GM12865 (cell line): ENCODE measurements at places on chromosomes 16 and 17.

- DNase-seq: no peak
Observed at GRCh38 chr17:55089256-55089655, 120.7 kb downstream of the STXBP4 start.

DNA sequence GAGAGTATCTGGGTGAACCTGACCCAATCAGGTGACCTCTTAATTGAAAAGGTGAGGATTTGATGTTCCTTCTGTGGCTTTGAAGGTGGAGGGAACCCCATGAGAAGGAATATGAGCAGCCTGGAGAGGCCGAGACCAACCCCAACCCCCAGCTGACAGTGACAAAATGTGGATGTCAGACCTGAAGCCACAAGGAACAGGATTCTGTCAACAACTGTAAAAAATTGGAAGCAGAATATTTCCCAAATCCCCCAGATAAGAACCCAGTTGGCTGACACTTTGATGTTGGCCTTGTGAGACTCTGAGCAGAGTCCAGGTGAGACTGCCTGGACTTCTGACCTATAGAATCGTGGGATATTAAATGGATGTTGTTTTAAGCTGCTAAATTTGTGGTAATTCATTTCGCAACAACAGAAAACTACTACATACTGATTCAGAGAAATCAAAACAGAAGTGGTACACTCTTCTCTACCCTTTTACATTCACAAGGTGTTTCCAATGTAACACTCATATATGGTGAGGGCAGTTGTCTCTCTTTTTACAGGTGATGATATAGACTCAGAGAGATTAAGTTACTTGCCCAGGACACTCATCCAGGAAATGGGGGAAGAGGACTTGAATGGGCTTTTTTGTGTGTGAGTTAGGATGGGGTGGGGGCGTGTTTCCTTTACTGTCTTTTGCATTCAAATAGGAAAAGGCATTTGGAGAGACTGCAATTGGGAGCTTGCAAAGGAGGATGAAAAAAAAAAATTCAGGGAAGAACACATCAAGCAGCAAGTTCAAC, 29.8 kb upstream of the SALL1 start:
- DNase-seq: no peak

- no peak for DNase-seq
Observed at GRCh38 chr17:62681061-62681938, 53.8 kb downstream of the MRC2 start.

- DNase-seq: peak; percentile 25
Observed at GRCh38 chr17:74512624-74513091, 18.6 kb downstream of the CD300LB start.

DNA sequence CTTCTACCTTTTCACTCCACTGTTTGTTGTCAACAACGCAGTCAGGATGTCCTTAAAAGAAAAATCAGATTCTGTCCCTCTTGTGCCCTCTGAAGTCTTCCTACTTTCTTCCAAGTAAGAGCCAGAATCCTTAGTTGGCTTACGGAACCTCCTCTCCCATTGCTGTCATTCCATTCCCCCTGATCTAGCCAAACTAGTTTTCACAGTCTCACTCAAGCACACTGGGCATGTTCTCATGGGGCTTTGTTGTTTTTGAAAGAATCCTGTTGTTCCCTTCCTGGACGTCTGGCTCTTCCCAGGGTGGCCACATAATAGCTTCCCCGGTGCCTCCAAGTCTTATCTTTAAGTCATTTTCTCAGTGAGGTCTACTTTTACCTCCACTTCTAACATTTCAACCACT, 158.6 kb upstream of the ELAC2 start:
- no peak for DNase-seq

GRCh38 chr16:88058136-88058535, 106.9 kb downstream of the BANP start:
- no peak for DNase-seq

- no peak for DNase-seq
Observed at GRCh38 chr17:28370035-28370743, at the start of gene VTN. Gene VTN (minus strand): TSS chr17:28370307. CDS start chr17:28370203, 104 bp downstream.

DNA sequence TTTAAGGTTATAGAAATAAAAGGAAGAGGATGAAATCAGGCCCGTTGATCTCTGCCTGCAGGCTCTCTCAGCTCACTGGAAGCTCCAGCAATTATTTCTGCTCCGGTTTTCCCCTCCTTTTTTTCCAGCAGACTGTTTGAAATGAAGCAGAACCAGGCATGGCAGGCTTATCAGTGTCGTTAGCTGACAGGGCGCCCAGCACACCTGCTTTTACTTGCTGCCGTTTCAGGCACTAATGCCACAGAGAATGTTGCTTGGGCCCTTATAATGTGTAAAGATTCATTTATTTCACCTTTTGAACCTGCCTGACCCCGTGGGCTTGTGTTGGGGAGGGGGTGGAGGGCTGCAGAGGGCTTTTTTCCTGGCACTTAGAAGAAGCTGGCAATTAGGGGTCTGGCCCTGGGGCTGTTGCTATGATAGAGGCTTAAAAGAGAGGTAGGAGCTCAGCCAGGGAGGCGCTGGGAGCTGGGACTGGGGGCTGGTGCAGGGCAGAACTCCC, 108.1 kb downstream of the IRX3 start:
- DNase-seq: no peak

DNA sequence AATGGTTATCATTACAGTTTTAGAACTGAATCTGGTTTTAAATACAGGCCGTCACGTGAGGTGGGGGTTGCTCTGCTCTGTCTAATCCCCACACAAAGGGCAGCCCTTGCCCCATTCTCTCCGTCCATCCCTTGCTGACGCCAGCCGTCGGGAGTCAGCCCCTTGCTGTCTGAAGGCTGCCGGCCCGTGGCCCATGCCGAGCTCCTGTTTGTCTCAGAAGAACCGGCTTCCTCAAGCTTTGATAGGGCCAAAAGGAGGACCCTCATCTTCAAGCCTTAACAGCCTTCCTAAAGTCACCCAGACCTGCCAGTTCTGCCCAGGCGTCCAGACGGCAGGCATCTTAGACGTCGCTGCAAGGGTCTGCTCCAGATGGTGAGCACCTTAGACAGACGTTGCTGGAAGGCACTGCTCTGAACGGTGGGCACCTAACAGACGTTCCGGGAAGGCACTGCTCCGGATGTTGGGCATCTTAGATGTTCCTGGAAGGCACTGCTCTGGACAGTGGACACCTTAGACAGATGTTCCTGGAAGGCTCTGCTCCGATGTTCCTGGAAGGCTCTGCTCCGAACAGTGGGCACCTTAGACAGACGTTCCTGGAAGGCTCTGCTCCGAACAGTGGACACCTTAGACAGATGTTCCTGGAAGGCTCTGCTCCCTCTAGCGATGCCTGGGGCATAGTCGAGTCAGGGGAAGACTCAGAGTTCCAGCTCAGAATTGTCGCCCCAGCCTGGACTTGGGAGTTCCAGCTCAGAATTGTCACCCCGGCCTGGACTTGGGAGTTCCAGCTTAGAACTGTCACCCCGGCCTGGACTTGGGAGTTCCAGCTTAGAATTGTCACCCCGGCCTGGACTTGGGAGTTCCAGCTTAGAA, 35.1 kb upstream of the CHMP6 start:
- DNase-seq: no peak

GRCh38 chr16:1333149-1333812, at the start of gene BAIAP3:
Gene BAIAP3 (plus strand): TSS chr16:1333645. CDS start chr16:1338550, 4,905 bp downstream.
- peak; percentile 52 for DNase-seq

- peak; percentile 83 for DNase-seq
Observed at GRCh38 chr16:75218256-75219076, at the start of gene CTRB1. Gene CTRB1 (plus strand): TSS chr16:75218988. CDS start chr16:75219008, 20 bp downstream.

DNA sequence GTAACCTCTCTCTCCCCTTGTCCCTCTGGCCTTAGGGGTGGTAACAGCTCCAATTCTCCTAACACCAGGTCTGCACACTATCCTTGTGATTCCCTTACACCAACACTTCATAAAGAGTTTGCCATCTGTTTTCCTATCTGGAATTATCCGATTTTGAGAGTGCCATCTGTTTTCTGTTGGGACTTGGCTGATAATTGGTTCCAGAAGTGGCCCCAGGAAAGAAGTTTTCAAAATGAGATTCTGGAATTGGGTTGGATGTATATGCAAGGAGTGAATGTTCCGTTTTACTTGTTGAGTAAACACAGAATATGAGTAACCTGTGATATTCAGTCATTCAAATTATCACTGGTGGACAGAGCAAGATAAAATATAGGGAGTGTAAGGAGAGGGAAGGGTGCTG, 134.1 kb upstream of the HS3ST3A1 start:
- no peak for DNase-seq

GRCh38 chr17:57313097-57313835, 56.9 kb downstream of the MSI2 start:
- no peak for DNase-seq

GRCh38 chr16:87496447-87496801, 3.6 kb upstream of the ZCCHC14 start:
- DNase-seq: peak; percentile 45

- no peak for DNase-seq
Observed at GRCh38 chr16:21081329-21081728, 69.3 kb downstream of the DNAH3 start.

DNA sequence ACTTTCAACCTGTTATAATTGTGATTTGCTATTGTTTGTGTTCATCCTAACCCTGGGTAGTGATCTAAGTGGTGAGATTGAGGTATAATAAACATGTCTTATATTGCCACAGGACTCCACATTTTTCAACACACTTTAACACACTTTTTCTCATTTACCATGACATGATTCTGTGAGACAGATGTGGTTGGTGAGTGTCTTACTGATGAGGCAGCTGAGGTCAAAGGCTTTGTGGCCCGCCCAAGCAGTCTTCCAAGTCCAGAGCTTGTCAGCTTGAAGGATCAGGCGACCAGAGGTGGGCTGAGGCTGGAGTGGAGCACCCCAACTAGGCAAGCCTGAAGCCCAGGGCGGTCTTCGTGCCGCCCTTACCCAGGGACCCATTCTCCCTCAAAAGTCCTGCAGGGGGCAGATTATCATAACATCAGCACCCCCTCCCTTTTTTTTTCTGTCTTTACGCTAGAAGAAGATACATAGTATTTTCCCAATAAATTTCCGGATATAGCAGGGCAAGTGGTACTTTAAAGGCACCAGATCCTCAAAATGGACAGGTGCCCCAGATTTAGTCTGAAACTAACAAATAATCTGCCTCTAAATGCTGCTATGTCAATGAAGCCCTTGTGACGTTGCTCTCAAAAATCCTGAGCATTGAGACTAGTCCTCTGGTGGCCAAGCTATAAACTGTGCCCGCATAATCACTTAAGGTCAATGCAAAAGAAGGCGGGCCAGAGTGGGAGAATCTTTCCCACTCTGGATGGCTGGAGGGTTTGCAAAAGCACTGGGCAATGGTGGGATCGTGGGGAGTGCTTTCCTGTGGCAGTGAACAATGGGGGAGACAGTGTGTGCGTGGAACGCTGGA, 21.1 kb downstream of the KCTD19 start:
- no peak for DNase-seq

GRCh38 chr17:51585514-51586104, 325.3 kb downstream of the UTP18 start:
- DNase-seq: peak; percentile 13

DNA sequence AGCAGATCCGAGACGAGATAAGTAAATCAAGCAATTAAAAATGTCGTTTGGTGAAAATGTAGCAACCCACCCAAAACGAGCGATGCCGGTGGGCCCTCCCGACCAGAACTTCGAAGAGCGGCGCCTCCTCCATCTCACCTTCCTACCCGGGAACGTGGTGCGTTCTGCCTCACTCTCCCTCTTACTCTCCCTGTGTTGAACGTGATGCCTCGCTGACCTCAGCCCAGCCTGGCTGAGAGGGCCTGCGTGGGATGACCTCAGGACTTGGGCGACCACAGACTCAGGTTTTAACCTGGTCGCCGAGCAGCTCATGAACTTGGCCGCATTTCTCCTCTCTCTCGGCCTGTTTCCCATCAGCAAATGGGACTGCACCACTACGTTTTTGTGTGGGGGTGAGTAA, 69.7 kb upstream of the RPL38 start:
- DNase-seq: no peak

GRCh38 chr16:12208341-12209035, 232.0 kb downstream of the SNX29 start:
- no peak for DNase-seq

DNA sequence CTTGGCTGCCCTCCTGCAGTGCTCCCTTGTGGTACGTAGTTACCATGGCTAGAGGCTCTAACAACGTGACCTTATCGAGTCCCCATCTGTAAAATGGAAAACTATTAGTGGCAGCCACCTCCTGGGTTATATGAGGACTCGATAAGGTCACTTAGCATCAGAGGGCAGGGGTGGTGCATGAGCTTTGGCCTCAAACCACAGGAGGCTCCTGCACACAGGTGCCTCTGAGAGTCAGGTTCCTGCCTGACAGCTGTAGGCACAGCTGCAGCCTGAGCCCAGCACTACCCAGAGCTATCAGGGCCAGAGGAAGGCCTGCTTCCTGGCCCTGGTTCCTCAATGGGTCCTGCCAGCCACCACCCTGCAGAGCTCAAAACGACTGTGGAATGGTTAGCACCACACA, 57.2 kb upstream of the SEC14L1 start:
- DNase-seq: peak; percentile 36

DNA sequence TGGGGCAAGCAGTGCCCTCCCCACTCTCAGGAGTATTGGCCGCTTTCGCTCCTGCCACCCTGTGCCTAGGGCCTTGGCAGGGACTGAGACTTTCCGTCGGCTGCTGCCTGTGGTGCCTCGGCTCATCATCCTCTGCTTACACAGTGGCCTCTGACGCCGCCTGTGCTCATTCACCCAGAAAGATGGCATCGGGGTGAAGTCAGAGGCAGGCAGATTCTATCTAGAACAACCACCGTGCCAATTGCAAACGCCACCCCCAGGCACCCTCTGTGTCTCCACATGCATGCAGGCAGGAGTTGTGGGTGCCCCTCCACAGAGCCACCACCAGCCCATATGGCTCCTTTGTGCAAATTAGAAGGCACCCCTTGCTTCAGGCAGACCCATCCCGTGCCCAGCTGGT, 154.2 kb upstream of the GSE1 start:
- DNase-seq: no peak

- DNase-seq: no peak
Observed at GRCh38 chr16:7509963-7510601, 177.4 kb downstream of the RBFOX1 start.

DNA sequence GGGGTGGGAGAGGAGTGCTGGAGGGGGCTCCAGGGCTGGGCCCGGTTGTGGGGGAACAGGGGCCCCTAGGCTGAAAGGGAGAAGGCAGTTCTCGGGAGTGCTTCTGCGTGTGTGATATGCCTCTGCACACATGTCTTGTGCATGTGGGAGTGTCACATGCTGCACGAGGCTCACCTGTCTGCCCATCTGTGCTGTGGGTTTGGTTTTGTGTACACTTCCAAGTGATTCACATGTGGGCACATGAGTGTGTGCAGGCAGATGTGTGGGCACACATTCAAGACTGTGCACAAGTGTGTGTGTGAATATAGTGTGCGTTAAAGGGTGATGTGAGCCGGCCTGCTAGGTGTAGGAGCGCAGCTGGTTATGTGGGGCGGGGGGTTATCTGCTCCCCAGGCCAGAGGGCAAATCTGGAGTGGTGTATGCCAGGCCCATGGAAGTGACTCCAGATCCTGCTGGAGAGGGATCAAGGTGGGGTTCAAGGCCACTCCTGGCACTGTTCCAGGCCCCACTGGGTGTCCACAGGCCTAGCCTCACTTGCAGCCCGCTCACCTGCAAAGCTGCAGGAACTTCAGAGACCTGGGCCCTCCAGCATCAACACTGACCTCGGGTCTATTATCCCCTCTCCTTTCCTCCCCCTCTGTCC, 3.8 kb upstream of the BAHCC1 start:
- no peak for DNase-seq

- DNase-seq: no peak
Observed at GRCh38 chr16:57886427-57886826, 84.1 kb upstream of the KIFC3 start.
